ENCODE measurements at places on chromosomes 11 and 22.

DNA sequence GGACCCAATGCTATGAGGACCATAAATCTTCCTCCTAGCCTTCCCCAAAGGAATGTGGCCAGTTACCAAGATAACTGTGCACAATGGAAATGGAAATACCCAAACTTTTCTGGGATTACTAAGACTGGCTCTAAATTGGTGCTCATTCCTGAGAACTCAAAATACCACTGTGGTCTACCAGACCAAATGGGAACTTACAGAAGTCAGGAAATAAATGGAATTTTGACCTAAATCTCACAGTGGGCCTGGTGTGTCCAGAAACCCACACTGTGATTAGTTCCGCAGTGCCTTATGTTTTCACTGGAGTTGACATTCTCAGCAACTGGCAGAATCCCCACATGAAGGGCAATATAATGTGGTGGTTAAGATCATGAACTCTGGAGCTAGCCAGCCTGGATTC, 99.4 kb upstream of the ZC3H12C start:
- no peak for DNase-seq

DNA sequence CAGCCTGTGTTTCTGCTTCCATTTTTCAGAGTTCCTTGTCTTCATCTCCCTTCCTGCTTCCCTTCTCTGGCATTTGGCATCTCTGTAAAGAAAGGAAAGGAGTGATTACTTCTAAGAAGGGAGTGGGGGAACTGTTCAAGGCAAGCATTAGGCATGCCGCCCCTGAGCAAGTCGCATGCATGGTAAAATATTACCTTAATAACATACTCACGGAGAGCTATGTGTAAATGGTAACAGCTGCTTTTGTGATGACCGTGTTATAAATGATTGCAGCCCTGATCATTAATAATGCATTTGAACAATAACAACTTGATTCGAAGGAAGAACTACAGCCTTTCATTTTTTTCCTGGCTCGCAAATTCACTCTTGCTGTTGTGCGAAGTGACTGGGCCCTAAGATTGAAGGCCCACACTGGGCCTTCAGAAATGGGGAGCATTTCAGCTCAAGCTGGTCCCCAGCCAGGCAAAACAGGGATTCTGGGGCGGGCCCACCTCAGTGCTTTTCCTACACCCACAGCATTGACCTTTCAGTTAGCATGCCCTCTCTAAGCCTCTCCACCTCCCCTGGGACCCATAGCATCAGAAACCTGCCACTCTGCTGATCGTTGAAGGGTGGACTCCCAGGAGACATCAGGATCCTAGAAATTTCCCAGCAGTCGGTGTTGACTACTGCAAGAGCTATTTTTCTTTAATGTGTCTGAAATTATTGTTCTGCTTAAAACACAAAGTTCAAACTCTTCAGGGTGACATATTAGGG, 263.0 kb upstream of the CADM1 start:
- no peak for DNase-seq

- DNase-seq = no peak
Observed at GRCh38 chr11:28343304-28344233, 235.4 kb downstream of the METTL15 start.

DNA sequence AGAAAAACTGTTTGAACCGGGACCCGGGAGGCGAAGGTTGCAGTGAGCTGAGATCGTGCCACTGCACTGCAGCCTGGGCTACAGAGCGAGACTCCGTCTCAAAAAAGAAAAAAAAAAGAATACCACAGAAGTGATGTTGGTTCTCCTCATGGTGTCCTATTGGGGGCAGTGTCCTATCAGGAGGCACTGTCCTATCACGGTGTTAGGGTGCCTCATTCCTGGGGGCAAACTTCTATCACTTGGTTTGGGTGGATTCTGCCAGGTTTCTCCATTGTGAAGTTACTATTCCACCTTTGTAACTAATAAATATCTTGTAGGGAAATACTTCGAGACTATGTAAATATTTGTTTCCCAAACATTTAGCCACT, 19.6 kb downstream of the PRR14L start:
- no peak for DNase-seq

GRCh38 chr11:119992171-119993051, 145.5 kb downstream of the TRIM29 start:
- DNase-seq = no peak

DNA sequence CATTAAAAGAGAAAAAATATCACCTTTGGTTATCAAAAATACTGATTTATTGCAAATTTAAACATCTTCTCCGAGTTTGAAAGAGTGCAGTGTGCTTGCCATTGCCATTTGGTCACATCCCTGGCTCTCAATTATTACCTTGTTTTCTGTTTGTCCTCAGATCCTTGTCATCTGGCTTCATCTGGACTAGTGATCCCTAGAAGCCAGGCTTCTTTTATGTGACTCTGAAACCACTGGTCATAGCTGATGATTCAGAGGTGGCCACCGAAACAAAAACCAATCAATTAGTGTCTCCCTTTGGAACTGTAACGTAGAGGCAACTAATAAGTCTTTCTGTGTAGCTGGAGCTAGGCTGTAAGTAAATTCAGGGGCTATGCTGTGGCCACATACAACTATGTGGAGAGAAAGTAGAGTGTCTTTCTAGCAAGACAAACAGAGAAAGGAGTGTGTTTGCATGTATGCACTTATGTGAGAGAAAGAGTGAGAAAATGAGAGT, 237.9 kb downstream of the LUZP2 start:
- no peak for DNase-seq

GRCh38 chr11:130099356-130099755, 29.7 kb downstream of the APLP2 start:
- DNase-seq = no peak

Data from DMS79 (cell line).